Renal cortical epithelial cell (primary cell): ENCODE measurements at places on chromosomes 12 and 14. TPM values are rescaled to one million over a fixed set of nuclear protein-coding genes. Genes with fewer than 3 reads are reported as not detected.

The SLC17A8 gene
- total RNA-seq = under 0.01 and 0.30 TPM in 2 replicates

The PTCSC3 gene
- not detected in 2 replicates for total RNA-seq

- peak; percentile 93 for DNase-seq
Observed at GRCh38 chr14:52922656-52923055, 28.2 kb downstream of the FERMT2 start.

GRCh38 chr12:45292486-45293195, 76.7 kb downstream of the ANO6 start:
- no peak for DNase-seq

GRCh38 chr12:79983492-79983891, 48.6 kb upstream of the PPP1R12A start:
- peak; percentile 79 for DNase-seq

- DNase-seq = no peak
Observed at GRCh38 chr12:56128670-56129205, 671 bp downstream of the ESYT1 start.

DNA sequence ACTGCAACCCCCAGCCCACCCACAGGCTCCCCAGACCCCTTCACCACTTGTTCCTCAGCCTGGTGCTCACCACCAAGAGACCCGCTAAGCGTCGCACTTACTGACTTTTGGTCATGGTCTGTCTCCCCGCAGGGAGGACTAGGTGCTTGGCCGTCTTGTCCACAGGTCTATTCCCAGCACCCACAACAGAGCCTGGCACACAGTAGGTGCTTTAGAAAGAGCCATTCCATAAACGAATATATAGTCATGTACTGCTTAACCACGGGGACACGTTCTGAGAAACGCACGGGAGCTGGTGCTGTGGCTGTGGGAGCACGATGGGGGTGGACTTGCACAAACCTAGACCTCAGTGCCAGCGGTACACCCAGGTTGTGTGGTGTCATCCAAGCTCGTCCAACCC, 34.0 kb downstream of the NCOR2 start:
- no peak for DNase-seq
